ENCODE measurements at places on chromosomes 2 and 18.

DNA sequence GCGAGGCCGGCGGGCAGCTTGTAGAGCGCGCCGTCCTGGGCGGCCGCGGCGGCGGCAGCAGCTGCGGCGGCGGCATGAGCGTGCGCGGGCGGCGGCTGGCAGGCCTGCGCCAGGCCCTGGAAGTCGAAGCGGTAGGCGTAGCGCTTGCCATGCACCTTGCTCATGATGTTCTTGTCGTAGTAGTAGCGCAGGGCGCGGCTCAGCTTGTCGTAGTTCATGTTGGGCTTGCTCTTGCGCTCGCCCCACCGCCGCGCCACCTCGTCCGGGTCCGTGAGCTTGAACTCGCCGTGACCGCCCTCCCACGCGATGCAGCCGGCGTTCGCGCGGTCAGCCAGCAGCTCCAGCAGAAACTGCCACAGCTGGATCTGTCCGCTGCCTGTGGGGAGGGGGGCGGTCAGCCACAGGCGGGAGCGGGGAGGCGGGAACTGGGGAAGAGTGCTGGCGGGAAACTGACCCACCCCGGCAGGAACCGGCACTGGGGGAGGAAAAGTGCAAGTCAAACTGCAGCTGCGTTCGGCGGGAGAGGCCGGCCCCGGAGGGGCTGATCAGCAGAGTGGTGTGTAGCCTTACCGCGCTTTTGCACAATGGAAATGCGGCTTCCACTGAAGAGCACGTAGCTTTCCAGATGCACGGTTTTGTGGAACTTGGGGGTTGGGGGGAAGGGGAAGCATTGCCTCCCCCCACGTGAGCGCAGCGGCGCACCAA lies 3.0 kb downstream of the FEV start:
- DNase-seq = no peak

- DNase-seq = no peak
These were observed 69.1 kb downstream of the ACVR2A start for GRCh38 chr2:147913701-147914480.

GRCh38 chr2:182915369-182916326 lies 49.2 kb upstream of the FRZB start:
- DNase-seq = no peak

- no peak for DNase-seq
These were observed 143.7 kb downstream of the TPO start for GRCh38 chr2:1556776-1557466.

DNA sequence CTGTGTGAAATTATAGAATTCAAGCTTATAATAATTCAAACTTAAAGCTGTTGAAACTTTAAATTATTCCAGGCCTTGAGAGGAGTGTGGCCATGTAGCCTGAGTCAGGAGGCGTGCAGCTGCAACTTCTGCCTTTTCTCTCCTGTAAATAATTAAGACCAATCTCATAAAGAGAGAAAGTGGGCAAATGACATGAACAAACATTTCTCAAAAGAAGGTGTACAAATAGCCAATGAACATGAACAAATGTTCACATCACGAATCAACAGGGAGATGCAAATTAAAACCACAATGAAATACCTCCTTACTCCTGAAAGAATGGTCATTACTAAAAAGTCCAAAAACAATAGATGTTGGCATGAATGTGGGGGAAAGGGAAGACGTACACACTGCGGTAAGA lies 149.1 kb upstream of the MYCN start:
- no peak for DNase-seq

GRCh38 chr18:48202006-48202348 lies 207.2 kb downstream of the ZBTB7C start:
- no peak for DNase-seq

GRCh38 chr18:40159141-40160017 lies 1795.7 kb upstream of the PIK3C3 start:
- DNase-seq = no peak

- DNase-seq = no peak
These were observed 74.7 kb downstream of the SMAD7 start for GRCh38 chr18:48875942-48876511.

DNA sequence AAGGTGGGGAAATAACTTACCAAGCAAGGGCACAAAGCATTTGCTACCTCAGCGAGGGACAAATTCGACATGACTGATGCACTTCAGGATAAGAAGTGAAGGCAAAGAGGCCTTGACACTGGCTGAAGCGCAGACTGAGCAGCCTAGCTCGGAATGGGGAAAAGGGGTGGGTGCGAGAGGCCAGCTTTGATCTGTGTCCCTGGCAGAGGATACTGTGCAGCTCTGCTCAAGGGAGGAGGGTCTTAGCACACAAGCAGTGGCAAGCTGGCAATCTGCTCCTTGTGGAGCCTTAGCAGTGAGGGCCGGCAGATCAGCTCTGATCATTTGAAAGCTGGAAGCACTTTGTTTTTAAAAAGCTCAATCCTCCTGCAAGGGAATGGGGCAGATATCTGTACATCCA lies 222.3 kb downstream of the ZBTB7C start:
- no peak for DNase-seq

DNA sequence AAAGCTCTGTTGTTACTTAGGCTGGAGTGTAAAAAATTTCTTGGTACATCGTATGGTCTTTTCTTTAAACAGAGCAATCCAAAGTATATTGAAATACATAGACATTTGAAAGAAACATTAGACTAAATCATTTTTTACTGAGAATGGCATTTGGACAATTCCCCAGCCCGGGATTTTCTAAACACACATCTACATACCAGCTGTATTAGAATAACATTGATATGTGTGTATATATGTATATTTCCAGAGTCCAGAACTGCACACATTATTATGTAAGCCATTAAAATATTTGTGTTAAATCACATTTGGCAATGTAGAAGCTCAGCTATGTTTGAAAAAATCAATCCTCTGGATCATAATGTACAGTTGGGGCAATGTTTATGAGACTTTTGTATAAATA lies 1853.6 kb upstream of the LRRTM1 start:
- no peak for DNase-seq
